ENCODE measurements at places on chromosomes 1 and 21.

- no peak for DNase-seq
These were observed 507.2 kb downstream of the LTN1 start for GRCh38 chr21:28485301-28486022.

DNA sequence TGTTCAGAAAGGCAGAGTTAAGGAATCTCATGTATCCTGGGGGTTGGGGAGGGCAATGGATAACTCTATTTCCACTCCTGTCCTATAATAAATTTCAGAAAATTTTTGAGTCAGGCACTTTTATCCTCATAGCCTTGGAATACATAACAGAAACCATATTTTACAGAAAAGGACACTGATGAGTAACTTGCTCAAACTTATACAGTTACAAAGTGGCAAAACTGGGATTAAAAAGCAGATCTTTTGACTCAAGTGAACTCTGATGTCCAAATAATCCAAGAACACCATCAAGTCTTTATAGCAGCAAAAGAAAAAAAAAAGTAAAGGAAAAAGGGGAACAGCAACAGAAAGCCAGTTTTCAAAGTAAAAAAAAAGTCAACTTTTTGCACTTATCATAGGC lies 36.9 kb downstream of the PHC2 start:
- no peak for DNase-seq

DNA sequence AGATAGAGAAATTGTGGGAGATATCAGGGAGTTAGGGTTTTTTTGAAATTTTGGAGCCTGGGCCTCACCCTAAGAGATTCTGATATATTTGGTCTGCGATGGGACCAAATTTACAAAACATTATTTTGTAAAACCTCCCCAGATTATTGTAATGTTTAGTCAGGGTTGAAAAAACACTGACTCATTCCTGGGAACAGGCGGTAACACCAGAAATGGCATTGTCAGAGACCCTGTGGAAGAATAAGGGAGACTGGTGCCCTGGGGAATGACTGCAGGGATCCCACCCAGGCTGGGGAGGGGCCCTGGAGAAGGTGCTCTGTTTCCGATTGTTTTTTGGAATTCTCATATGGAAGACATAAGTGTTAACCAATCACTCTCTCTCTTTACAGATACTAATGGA lies 13.1 kb upstream of the STRIP1 start:
- DNase-seq, result no peak

DNA sequence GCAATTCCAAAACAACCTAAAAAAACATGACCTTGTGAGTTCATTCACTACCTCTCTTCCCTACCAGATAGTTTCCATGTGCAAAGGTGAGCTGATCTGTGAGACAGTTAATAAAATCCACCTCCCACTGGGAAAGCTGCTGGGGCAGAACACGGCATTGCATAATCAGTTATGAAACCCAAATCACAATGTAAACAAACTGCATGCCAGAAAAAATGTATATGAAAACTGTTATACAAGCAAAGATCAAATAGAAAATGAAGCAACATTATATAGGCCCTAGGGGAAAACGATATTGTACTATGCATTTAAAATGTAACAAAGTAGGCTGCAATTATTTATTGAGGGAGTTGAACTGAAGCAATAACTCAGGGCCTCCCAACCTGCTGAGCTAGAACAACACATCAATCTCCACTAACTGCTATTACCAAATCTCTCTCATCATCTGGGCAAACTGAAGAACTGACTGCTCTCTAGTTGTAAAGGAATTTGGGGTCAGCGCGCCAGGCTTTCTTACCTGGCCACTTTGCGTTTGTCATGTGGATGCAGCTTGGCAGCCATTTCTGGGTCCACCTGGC lies 31.0 kb downstream of the TRIT1 start:
- peak; percentile 9 for DNase-seq

GRCh38 chr1:221451741-221452140 lies 290.1 kb downstream of the DUSP10 start:
- DNase-seq, result peak; percentile 39

GRCh38 chr1:28156821-28157220 lies 19.7 kb downstream of the PTAFR start:
- DNase-seq, result no peak

GRCh38 chr1:182244451-182244850 lies 147.1 kb downstream of the GLUL start:
- no peak for DNase-seq

DNA sequence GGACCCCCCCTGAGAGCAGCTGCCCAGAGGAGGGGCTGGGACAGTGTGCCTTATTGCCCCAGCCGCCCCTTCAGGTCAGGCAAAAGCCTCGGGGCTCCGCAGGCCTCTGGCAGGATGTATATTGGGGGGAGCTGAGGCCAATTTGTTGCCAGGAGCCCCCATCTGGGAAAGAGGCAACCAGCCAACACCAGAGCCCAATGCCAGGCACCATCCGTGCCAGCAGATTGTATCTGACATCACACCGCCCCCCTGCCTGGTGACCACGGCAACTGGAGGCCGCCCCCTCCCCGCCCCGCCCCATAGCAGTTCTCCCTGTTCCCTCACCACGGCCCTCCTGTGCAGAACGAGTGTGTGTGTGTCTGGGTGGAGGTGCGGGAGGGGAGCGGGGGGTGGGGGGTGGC lies 3.6 kb upstream of the PLEKHG5 start:
- no peak for DNase-seq

GRCh38 chr1:195241066-195241465 lies 1367.2 kb downstream of the KCNT2 start:
- no peak for DNase-seq

GRCh38 chr1:243363832-243364231 lies 108.0 kb downstream of the SDCCAG8 start:
- DNase-seq, result no peak

GRCh38 chr1:7432102-7432899 lies 338.8 kb upstream of the VAMP3 start:
- DNase-seq, result no peak

- no peak for DNase-seq
These were observed 35.2 kb downstream of the SYT6 start for GRCh38 chr1:114118351-114118990.
